ENCODE measurements at places on chromosomes 3 and 15.

DNA sequence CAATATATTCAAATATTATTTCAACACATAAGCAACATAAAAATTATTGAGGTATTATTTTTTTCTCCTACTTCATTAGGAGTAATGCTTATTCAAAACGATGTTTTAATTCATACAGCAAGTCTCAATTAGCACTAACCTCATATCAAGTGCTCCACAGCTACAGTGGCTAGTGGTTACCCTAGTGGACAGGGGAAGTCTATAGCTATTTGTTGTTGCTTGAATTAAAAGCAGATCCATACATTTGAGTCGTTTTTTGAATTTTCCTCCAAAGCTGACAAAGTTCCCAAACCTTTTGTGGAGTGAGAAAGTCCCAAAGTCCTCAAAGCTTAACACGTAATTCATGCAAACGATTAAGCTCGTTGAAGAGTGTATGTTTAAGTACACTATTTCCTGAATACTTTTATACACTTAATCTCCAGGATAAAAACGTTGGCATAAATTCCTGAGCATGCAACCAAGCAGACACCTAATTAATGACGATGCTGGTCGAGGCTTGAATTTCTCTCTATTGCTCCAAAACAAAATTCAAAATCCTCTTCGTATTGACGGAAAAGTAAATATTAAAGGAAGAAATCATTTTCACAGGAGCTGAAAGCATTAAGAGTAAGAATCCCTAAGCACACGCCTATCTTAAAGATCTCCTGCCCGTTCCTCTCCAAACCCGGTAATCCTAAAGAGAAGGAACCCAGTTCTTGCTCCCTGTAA, 985 bp downstream of the VPS13C start:
- no peak for DNase-seq

DNA sequence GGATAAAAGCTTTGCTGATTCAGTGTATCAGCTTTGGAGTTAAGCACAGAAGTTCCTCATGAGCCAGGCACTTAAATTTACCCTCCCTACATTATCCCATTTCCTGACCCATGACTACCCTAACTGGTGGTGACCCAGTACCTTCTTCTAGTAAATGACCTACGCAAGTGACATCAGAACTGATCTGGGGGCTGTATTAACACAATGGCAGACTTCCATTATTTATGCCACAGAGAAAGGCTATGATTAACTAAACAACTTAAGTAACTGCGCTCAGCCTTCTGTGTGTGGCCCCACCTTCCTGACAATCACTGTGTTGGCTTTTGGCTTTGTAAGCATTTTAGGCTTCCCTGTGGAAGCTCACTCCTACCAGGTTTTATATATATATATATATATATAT, 1.9 kb downstream of the MB21D2 start:
- DNase-seq, result peak; percentile 56

- no peak for DNase-seq
These were observed 102.7 kb downstream of the IMPG2 start for GRCh38 chr3:101217472-101218245.

- DNase-seq, result peak; percentile 94
These were observed 10.7 kb downstream of the ITGB5 start for GRCh38 chr3:124876401-124876878.

- DNase-seq, result no peak
These were observed 95.9 kb downstream of the GALK2 start for GRCh38 chr15:49265911-49266310.

DNA sequence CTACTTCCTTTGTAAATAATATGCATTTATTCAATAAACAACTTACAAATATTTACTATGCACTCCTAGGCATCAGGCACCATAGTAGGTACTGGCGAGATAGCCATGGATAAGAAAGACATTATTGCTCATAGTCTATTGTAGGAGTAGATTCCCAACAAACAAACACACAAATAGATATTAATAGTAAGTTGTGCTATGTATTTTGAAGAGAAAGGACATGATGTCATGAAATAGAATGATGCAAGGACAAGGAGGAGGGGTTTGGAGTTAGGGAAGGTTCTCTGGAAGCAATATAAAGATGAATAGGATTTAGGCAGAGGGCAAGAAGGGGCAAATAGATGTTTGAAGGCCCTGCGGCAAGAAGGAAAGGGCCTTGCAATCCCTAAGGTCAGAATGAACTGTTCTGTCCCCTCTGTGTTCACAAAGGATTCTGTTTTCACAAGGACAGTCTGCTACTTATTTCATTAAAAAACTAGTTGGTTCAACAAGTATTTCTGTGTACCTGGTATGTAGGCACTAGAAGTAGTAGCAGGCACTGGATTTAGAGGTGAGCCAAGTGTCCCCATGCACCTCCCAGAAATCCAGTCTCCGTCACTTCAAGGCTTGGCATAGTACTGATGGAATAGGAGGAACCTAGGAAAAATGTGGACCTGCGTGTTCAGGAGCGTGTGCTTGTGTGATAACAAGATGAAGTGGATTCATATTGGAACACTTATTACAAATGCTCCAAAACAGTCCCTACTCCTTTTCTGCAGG, 231.8 kb upstream of the TPRG1 start:
- peak; percentile 58 for DNase-seq

GRCh38 chr3:152226176-152226575, 42.6 kb upstream of the MBNL1 start:
- DNase-seq, result no peak

DNA sequence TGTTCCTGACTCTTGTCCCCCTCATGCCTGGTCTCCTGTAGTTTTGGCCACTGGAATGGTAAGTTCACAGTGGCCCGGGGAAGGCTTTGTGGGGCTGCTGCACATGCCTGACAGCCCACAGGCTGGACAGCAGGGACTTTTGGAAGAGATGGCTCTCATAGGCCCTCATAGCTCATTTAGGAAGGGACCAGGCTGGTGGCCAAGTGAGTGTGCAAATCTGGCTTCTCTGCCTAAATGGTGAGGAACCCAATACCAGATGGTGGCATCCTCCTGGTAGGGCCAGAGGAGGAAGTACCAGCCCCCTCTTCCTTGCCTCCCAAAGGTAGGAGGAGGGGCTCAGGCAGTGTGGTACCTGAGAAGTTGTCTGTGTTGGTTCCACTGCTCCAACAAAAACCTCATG, 25.6 kb downstream of the ALPK3 start:
- no peak for DNase-seq

- DNase-seq, result no peak
These were observed 80.9 kb downstream of the PRICKLE2 start for GRCh38 chr3:64144241-64144900.

DNA sequence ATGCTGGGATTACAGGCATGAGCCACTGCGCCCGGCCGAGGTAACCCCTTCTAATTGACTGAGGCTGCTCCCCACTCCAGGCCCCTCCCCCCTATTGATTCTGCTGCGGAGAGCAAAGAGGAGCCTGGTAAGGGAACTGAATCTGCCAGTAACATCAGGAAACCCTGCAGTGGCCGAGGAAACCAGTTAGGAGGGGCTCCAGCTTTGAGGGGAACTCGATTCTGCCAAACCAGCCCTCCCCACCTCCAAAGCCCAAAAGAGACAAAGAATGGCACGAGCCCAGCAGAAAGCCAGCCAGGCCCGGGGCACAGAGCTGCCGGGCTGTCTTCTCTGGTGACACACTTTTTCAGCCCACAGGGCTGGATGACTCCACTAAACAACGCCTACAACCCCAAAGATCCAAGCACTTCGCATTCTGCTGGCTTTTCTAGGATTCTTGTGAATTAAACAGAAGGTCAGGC, 15.0 kb upstream of the ACAD9 start:
- peak; percentile 64 for DNase-seq

DNA sequence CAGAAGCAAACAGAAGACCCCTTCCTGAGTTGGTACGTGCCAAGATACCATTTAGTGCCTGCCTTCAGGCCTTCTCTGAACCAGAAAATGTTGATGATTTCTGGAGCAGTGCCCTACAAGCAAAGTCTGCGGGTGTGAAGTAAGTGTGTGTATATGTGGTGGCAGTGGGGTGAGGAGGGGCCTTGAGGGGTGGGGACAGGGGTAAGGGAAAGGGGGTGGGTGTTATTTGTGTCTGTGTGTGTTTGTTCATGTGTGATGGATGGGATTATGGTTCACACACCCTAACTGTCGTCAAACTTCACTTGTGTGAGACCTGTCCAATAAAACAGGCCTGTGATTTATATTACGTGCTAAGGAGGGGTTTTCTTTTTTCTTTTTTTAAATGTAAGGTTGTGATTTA, 92.2 kb downstream of the USP13 start:
- no peak for DNase-seq

- DNase-seq, result no peak
These were observed 9.1 kb upstream of the ISL2 start for GRCh38 chr15:76327191-76328105.

DNA sequence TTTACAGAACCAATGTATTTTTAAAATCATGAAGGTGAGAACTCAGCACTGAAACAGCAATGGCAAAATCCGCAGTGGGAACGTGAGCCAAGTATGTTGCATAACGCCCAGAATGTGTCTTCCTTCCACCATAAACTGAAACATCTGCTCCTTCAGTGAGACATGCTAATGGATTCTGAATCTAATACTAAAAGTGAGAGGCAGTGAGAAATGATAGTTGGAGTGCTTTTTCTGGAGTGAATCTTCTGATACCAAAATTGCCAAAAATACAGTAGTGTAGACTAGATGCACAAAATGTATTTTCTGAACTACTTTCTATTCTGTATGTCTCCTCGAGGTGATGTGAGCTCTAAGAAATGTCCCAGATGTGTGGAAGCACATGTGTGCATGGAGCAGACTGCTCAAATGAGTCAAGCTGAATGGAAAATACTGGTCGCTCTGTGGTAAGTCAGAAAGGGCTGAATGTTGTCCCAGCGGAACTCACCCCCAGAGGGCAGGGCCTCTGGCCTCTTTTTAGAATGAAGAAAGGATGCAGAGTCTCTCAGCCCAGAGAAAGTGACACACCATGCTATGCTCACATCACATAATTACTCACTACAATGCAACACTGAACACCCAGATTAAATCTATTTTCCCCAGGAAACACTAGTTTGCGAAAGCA, 73.0 kb downstream of the ATP10A start:
- DNase-seq, result peak; percentile 31

- peak; percentile 65 for DNase-seq
These were observed 29.6 kb downstream of the CPOX start for GRCh38 chr3:98563661-98564281.

Data from inflammatory macrophage treated with lipopolysaccharide for 1 hour (primary cell).